ENCODE measurements at places on chromosomes 16 and 17. TPM values are rescaled to one million over a fixed set of nuclear protein-coding genes. Genes with fewer than 3 reads are reported as not detected.
A peak's percentile ranks its signal among the peaks of the same experiment; 100 is the strongest.

Gene CLEC10A
- polyA plus RNA-seq = not detected

Gene DGKE
- polyA plus RNA-seq = 1.3 TPM

Gene PRKCB
- polyA plus RNA-seq = 342 TPM

- no peaks in the 10 kb centered on the region for H3K27me3 ChIP-seq
- no peak overlapping the region for H3K27ac ChIP-seq
- peak overlapping the region; percentile 51 for H3K4me3 ChIP-seq
- no peak for DNase-seq
These were observed 3.3 kb downstream of the AXIN1 start for GRCh38 chr16:349211-349610.

DNA sequence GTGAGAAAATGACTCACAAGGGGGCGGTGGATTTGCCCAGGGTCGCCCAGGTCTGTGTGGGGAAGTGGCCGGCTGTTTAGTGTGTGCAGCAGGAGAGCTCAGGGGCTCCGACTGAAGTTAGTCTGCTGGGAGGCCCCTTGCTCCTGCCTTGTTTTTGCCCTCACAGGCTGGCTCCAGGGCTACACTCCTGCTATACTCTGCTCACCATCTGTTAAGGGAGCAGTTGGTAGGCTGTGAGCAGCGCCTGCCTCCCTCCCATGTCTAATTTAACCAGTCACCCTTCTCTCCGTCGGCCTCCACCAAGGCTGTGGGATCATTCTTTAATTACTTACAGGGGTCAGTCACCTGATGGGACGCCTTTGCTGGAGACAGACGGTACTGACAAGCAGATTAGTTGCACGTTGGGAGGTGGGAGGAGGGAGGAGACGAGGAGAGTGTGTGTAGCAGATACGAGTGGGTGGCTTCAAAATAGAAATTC is 35.5 kb downstream of the KSR1 start:
- H3K36me3 ChIP-seq = no peaks in the 10 kb centered on the region
- no peaks in the 10 kb centered on the region for H3K27me3 ChIP-seq
- H3K4me1 ChIP-seq = peaks cover 55% of the 10 kb centered on the region
- H3K4me3 ChIP-seq = no peak overlapping the region
- no peak overlapping the region for H3K27ac ChIP-seq

GRCh38 chr16:11806721-11807120 is 9.7 kb upstream of the ZC3H7A start:
- H3K27ac ChIP-seq = no peak overlapping the region
- H3K36me3 ChIP-seq = no peaks in the 10 kb centered on the region
- no peak overlapping the region for H3K4me3 ChIP-seq

GRCh38 chr17:50259477-50260324 is 14.6 kb upstream of the TMEM92 start:
- peaks cover 55% of the 10 kb centered on the region for H3K27me3 ChIP-seq
- H3K36me3 ChIP-seq = no peaks in the 10 kb centered on the region
- H3K4me1 ChIP-seq = no peaks in the 10 kb centered on the region
- H3K4me3 ChIP-seq = no peak overlapping the region

Data from naive B cell (primary cell).